CD4-positive, alpha-beta T cell treated with Interleukin-6 for 4 hours (primary cell): ENCODE measurements at places on chromosomes 12 and 14.

GRCh38 chr12:7210642-7211151, 21.2 kb downstream of the PEX5 start:
- no peak for DNase-seq

GRCh38 chr12:117365049-117365616, 3.7 kb upstream of the NOS1 start:
- DNase-seq, result no peak

DNA sequence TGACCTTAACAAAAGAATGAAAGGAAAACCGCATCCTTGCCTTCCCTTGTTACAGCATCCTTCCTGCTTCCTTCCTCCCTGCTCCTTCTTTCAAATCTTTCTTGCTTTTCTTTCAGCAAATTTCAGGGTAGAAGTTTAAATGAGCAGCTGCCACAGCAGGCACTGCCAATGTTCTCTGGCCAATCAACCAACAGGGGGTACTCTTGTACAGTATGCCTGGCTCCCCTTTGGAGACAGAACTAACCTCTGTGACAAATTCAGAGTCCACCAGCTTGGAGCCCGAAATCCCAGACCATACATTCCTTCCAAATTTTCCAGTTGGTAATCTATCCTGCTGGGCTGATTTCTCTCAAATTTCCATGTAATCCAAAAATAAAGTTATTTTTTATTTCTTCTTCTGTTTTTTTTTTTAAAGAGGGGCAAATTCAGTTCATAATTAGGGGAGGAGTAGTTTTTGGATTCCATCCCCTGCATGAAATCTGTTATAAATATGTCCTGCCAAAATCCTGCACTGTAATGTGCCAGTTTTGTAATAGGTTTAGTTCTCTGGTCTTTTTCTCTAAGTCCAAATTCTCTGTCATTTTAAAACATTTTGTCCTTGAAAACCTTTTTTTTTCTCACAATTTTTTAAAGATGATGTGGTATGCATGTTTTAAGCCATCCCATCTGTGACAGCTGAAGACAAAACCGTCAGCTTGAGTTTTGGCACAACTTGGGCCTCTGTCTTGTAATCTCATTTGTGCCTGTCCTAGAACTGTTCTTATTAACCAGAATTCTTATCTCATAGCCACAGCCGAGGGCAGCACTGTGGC, 610.0 kb upstream of the LMO3 start:
- DNase-seq, result no peak

DNA sequence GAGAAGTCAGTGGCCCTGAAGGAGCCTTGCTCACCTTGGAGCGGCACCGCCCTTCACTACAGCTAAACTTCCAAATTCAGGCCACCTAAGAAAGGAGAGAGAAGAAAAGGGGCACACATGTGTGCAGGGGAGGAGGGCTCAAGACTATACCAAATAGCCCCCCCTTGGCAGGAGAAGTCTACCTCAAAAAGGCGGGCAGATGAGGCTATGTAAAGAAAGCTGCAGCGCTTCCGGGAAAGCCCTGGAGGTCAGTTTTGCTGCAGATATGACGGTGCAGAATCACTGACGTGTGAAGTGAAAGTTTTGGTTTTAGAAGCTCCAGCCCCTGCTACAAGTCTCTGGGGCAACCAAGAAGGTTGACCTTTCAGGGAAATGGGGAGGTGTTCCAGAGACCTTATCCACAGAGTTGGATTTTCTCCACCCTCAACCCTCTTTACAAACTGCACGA, 48.2 kb upstream of the PNMA1 start:
- DNase-seq, result peak; percentile 31

GRCh38 chr14:94356379-94357056, 31.9 kb downstream of the SERPINA1 start:
- DNase-seq, result no peak
